ENCODE measurements at places on chromosomes 13 and 19.

DNA sequence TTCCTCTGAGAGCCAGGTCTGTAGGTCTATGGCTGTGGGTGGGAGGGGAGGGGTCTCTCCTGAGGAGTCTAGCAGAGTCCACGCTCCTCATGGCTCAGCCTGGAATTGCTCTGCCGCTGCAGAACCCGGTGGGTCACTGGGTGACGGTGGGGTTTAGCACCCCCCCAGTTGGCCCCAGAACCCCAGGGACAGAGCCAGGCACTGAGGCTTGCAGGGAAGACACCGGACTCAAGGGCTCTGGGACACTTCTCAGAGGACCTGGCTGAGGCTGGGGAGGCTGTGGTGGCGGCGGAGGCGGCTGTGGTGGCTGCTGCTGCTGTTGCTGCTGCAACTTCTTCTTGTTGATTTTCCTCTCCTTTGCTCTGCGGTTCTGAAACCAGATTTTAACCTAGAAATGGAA lies 6.1 kb downstream of the CDX2 start:
- DNase-seq: no peak

GRCh38 chr19:51507640-51508058 lies 6.0 kb upstream of the SIGLEC12 start:
- no peak for DNase-seq

- no peak for DNase-seq
These were observed 1101.4 kb downstream of the PCDH9 start for GRCh38 chr13:66128692-66129269.

- no peak for DNase-seq
These were observed 6.8 kb upstream of the DGKH start for GRCh38 chr13:42041684-42042035.

DNA sequence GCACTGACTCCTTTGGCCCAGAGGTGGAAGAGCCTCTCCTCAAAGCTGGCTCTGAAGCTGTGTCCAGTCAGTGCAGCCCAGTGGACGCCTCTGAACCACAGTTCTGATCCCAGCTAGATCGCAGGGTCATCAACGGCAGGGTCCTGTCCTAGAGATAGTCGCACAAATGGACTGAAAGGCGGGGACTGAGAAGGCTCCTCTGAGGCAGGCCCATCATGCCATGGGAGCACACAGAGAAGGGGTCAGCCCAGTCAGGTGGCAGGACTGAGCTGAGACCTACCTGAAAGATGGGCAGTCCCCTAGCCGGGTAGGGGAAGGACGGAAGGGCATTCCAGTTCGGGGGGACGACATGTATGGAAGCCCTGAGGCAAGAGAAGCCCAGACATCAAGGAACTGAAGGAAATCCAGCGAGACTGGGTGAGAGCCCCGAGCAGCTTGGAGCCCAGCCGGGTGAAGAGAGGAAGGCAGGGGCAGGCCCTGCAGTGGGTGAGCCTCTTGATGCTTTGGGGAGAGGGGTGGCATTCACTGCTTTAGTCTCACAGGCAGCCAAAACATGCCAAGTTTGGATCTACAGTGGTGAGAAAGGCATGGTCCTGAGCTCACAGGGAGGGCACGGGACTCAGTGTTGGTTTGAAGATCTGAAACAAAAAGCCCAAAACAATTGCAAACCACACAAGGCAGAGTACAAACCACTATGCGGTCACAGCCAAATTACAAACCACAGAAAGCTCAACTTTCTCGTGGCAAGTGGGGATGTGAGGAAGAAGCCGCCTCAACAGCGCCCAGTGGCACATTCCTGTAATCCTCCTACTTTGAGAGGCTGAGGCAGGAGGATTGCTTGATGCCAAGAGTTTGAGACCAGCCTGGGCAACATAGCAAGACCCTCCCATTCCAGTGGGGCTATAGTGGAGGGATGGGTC lies 10.0 kb downstream of the CALM3 start:
- DNase-seq: no peak

- DNase-seq: no peak
These were observed 2.7 kb upstream of the ACTN4 start for GRCh38 chr19:38644719-38645118.

- DNase-seq: no peak
These were observed 127.2 kb upstream of the TSC22D1 start for GRCh38 chr13:44703371-44703770.

GRCh38 chr19:2428321-2428690 lies 920 bp upstream of the TIMM13 start:
- no peak for DNase-seq

GRCh38 chr19:5718037-5718578 lies 1.8 kb downstream of the LONP1 start:
- no peak for DNase-seq
